CD4-positive, alpha-beta T cell treated with Interleukin-6 for 4 hours (primary cell): ENCODE measurements at places on chromosomes 1 and 21.

DNA sequence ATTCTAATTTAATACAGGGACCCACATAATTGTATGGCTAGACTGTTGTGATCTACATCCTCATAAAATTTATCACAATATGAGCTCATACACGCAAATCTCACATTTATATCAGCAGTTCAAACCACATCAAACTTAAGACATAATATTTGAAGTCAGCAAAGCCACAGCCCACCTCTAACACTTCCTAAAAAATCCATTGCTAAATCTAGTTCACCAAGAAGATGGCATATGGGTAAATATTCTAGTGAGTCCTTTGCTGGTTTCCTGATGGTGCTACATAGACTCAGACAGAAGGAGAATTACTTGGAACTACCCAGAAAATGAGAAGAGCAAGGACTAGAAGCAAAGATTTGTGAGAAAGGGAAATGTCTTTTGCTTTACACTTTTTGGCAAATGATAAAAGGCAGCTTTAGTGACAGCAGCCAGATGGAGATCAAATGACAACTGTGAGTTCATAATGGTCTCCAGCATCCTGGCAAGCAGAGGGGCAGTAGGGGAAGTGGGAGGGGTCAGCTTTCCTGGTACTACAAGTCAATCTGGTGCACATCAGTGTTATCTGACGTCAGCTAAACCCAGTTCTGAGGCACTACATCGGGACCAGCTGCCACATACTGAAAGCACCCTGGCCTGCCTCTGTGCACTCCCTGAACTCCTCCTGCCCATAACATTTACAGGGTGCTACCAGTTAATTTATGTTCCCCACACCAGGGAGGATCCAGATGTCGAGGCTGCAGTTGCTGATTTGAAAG is 10.6 kb upstream of the GADD45A start:
- peak; percentile 54 for DNase-seq

DNA sequence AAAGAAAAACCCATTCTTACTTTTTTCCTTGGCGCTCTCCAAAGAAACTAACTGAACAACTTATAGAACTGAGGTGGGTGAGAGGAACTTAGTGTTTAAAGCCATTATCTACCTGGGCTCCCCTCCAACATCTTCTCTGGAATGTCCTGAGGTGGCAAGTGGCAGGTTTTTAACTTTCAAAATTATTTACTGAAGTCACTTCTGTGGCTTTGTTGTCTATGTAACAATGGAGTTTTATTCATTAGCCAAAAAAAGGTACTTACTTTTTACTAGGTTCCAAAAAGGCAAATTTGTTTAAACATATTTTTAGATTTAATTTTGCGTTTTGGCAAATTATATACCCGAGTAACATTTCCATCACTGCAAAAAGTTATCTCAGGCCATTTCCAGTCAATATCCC is 2.4 kb downstream of the ENO1 start:
- DNase-seq = no peak

- no peak for DNase-seq
Measured at GRCh38 chr1:201094832-201095231, 17.4 kb downstream of the CACNA1S start.

GRCh38 chr1:41740630-41741239 is 178.0 kb downstream of the HIVEP3 start:
- no peak for DNase-seq

- no peak for DNase-seq
Measured at GRCh38 chr1:183228347-183229220, 42.5 kb downstream of the LAMC2 start.

- no peak for DNase-seq
Measured at GRCh38 chr21:39022863-39023693, 160.2 kb downstream of the PSMG1 start.

- DNase-seq = no peak
Measured at GRCh38 chr1:207503950-207504349, 8.0 kb downstream of the CR1 start.

- no peak for DNase-seq
Measured at GRCh38 chr1:227729144-227729880, 5.8 kb downstream of the JMJD4 start.

DNA sequence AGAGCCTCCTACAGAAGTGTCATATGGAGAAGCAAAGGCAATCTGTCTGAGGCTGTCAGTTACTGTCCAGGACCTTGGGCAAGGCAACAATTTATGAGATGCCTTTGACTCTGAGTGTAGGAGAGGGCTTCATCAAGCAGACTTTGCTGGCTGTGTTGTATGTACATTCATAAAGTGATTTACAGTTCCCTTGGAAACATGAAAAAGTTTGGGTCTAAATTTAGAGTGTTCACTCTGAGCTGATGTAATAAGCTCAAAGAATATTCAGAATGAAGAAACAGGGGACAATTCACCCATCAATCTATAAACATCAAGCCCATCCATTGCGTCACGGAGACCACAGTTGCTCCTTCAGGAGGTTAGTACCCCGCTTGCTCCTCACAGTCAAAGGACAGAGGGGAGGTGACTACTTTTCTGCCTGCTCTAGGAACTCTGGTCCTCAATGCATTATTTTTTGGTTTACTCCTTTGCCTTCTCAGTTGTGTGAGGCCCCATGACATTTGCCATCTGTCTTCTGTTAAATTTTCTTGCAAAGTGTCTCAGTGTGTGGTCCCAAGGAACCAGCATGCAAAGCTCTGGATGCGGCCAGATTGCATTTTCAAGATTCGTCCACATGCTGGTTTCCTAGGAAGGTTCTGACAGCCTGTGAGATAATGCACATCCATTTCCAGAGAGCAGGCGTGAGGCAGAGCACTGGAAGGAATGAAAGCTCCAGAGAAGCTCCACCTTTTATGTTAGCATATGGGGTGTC is 241.1 kb upstream of the KIAA0040 start:
- DNase-seq = no peak

- DNase-seq = no peak
Measured at GRCh38 chr1:181314010-181314409, 169.3 kb upstream of the CACNA1E start.

DNA sequence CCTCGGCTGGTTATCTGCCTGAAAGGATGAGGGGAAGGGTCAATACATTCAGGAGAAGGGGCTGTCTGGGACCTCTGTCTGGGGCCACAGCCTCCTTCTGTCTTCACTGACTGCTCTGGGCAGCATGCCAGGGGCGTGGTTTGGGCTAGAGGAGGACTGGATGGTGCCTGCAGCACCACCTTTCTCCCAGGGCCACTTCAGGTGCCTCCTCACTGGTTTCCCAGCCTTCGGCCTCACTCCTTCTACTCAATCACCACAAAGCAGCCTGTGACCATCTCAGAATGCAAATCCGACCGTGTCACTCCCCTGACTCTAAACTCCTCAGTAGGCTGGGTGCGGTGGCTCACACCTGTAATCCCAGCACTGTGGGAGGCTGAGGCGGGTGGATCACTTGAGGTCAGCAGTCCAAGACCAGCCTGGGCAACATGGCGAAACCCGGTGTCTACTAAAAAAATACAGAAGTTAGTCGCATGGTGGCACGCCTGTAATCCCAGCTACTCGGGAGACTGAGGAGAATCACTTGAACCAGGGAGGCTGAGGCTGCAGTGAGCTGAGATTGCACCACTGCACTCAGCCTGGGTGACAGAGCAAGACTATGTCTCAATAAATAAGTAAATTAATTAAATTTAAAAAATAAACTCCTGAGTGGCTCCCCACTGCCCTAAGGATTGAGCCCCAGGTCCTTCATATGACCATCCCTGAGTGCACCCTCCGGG is 50.1 kb upstream of the ECE1 start:
- peak; percentile 24 for DNase-seq

- no peak for DNase-seq
Measured at GRCh38 chr1:110059133-110059863, 11.2 kb downstream of the ALX3 start.

- no peak for DNase-seq
Measured at GRCh38 chr1:104082221-104082620, 332.5 kb downstream of the AMY1C start.

GRCh38 chr1:211614615-211615014 is 35.7 kb upstream of the SLC30A1 start:
- no peak for DNase-seq

DNA sequence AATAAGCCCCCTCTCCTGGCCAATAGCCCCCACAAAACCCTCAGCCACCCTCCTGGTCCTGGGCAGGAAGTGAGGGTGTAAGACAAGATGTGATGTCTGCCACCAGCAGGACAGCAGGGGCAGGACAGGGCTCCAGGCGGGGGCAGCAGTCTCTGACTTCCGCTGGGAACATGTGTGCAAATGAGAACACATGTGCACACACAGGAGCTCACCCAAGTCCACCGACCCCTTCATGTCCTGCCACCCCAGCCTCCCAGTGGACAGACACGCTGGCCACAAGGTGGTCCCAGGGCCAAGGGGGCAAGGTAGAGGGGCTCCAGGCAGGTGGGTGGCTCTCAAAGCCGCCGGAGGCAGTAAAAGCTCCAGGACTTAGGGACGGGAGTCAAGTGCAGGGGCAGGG is 60.1 kb downstream of the KCNAB2 start:
- DNase-seq = no peak
